ENCODE measurements at places on chromosomes 3 and 15. TPM values are rescaled to one million over a fixed set of nuclear protein-coding genes. Genes with fewer than 3 reads are reported as not detected.

DNA sequence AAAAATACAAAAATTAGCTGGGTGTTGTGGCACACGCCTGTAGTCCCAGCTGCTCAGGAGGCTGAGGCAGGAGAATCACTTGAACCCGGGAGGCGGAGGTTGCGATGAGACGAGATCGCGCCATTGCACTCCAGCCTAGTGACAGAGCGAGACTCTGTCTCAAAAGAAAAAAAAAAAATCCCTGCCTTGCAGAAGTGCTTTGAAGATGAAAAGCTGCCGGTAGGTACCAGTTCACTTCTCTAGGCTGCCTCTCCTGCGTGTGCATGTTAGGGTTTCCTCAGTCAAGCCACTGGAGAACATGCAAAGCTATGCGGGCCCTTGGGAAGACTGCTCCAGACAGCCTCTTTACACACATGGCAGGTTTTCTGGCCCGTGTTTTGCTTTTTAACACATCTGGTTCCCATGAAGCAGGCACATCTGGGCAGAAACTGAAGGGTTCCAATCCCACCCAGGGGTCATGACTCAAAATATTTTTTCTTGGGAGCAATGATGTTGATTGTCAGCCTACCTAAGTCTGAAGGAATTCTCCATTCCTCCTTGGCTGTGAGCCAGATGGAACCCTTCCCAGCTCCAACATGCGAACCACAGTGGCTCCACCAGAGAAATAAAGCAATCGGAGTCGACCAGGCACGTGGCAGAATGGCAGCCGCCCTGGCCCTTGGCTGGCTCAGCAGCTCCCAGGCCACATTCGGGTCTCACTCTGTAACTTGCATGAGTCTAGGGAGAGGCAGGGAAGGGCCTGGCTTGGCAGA is 29.6 kb downstream of the MGLL start:
- no peak for DNase-seq

GRCh38 chr15:80423215-80423614 is 19.0 kb downstream of the ARNT2 start:
- DNase-seq: no peak

GRCh38 chr15:80906159-80906766 is 83.4 kb downstream of the MESD start:
- DNase-seq: no peak

- DNase-seq: no peak
These were observed 35.0 kb upstream of the PLCL2 start for GRCh38 chr3:16849795-16850194.

CEP152 gene
- total RNA-seq: 39.4 TPM

CNBP gene
- 342 TPM for total RNA-seq

Data from activated CD4-positive, alpha-beta memory T cell treated with anti-CD3 and anti-CD28 coated beads for 36 hours (primary cell).